ENCODE measurements at places on chromosomes 4 and X.

DNA sequence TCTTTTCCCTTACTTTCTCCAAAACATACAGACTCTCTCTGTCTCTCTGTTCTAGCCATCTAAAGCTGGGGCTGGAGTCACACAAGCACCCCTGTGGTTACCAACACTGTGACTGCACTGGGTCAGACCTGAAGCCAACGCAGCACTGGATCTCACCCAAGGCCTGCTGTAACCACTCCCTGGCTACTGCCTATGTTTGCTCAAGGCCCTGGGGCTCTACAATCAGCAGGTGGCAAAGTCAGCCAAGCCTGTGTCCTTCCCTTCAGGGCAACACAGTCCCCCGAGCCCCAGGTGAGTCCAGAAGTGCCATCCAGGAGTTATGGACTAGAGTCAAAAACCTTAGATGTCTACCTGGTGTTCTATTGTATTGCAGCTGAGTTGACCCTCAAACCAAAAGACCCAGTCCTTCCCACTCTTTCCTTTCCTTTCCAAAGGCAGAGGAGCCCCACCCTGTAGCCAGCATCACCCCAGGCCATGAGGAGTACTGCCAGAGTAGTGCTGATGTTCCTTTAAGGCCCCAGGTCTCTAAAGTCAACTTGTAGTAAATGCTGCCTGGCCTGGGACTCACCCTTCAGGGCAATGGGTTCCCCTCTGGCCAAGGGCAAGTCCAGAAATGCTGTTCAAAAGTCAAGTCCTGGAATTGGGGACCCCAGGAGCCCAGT, 58.8 kb upstream of the RAP2C start:
- DNase-seq, result no peak

DNA sequence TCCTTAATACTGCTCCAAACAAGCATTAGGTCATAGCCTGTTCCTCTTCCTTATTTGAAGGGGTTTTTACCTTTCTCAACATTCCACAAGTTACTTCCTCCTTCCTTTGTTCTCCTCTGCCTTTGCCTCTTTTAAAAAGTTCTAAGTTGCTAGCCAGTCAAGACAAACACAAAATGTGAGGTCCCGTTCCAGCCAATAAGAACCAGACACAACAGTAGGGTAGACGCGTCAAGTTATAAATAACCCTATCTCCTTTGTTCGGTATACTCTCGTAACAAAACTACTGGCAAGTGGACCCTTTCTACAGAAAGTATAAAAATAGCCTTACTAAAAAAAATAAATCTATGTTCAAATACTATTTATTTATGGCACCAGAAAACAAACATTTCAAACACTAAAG, 6.3 kb upstream of the ACE2 start:
- no peak for DNase-seq

DNA sequence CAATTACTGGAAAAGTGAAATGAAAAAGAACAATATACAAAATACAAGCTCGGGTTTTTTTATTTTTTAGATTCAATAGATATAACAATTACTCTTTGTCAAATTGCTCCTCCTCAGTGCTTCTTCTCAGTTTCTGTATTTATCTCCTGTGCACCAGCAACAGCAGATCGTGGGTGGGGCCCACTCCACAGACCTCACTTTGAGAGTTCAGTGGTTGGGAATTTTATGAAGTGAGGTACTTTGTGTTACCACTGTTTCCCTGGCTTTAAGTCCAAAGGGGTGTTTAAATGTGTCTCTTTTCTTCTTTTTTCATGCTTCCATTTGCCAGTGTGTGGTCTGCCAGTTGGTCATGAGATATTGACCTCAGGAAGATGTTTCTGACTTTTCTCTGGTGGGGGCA, 54.4 kb downstream of the KIT start:
- no peak for DNase-seq

- DNase-seq, result no peak
Observed at GRCh38 chr4:87049508-87049907, 114.7 kb downstream of the AFF1 start.

DNA sequence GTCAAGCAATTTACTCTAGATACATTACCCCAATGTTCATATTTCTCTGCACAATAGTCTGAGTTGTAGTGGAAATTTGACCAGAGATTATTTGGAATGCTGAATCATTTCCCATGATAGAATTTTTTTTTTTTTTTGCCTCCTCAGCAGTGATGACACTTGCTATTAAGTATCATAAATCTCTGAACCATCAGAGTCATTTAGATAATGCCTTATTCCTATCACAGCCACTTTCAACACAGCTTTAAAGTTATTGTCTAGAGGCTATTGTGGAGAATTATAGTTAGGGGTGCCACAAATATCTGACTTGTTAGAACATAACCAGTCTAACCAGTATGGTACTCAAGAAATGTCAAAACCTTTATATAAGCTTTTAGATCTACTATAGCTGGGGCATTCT, 79.8 kb downstream of the LCORL start:
- no peak for DNase-seq

DNA sequence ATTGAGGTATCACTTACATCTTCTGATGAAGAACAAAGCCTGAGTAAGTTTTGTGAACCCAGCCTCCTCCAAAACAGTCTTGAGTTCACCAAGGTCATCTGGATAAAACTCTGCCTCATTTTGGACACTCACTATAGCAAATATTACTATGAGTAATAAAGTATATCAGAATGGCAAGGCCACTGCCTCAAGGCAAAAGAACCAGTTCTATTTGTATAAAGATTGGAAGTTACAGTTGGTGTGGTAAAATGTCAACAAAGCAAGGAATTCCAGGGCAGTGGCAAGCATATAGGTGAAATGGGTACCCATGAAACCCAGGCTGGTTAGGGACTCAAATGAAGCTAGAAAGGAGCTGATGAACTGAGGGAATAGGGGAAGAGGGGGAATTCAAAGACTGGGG, 2.4 kb upstream of the ARHGEF6 start:
- DNase-seq, result no peak
